ENCODE measurements at places on chromosomes 11 and 22.

GRCh38 chr11:17581036-17581731 is 34.1 kb downstream of the OTOG start:
- DNase-seq = no peak

- DNase-seq = peak; percentile 20
Observed at GRCh38 chr11:45371251-45372115, 85.3 kb upstream of the SYT13 start.

DNA sequence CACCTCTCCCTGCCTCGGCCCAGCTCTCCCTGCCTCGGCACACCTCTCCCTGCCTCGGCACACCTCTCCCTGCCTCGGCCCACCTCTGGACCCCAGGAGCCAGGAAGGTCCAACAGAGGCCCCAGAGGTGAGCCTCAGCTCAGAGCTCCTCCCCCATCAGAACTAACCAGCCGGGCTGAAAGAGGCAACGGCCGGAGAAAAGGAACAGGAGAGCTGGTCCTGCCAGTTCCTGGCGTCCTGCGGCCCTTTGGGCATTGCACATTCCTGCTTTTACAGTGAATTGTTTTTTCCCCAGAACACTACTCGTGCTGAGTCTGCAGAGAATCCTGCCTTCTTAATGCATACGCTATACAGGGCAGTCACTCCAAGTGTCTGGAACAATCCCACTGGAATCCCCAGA is 45.8 kb downstream of the LMO1 start:
- DNase-seq = no peak

- no peak for DNase-seq
Observed at GRCh38 chr11:95277868-95278267, 46.9 kb upstream of the SESN3 start.

DNA sequence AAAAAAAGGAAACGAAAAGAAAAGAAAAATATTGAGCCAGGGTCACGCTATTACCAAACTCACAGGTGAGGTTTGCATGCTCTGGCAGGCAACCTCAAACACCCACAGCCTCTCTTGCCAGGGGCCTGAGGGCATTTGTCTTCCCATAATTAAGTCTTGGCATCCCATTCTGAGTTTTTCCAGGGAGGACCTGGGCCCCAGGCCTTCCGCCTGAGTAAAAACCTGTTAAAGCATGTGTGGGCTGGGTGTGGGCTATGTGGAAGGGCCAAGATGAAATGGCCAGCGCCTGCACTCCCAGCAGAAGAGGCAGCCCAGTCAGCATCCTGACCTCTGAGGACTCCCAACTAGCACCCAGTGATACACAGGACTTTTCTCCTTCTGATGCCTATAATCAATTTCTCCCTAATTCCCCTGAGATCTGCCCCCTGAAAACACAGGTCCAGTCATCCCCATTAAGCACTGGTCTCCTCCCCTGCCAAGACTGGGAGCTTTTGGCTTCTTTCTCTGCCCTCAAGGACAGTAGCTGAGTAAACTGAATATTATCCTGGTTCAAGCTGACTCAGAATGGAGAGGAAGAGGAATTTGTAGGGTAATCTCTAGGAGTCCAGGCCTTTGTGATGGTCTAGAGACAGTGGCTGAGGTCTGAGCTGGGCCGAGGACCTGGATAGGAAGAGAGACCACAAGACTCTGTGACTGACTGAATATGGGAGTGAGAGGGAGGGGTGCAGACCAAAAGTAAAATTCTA is 35.6 kb upstream of the ACER3 start:
- no peak for DNase-seq
